ENCODE measurements at places on chromosomes 4 and X.

DNA sequence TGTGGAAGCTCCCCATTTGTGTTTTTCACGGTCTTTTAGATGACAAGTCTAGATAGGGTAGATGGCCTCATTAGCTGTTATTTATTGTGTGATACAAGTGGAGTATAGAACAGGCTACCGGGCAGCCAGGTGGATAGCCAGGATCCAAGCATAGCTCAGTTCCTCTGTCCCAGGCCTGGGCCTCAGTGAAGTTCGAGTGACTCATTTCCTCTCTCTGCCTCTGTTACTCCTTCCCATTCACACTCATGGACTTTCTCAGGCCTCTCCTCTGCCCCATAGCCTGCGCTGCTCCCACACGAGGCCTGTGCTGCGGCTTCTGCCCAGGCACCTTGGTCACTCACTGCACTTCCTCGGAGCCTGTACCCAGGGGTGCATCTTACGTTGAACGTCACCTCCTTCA lies 54.5 kb downstream of the TENM3 start:
- no peak for DNase-seq

GRCh38 chrX:12403474-12404082 lies 265.3 kb downstream of the FRMPD4 start:
- no peak for DNase-seq

DNA sequence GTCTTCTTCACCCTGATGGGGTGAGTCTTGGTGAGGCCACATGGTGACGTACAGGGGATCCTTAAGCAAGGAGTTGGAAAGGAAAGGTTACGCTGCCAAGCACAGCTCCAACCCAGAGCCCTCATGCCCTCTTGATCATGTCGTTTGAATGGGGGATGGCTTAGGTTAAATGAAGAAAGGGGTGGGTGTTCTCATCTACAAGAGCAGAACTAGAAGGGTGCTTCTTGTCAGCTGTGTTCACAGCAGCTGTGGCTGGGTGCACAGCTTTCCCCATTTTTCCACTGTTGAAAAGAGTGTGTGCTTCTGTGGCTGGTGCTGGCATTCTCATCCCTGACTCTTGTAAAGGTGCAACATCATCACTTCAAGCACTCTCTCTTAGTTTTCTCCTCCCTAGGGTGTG lies 15.5 kb upstream of the SCRG1 start:
- DNase-seq: no peak

GRCh38 chr4:185536411-185536709 lies 1.1 kb upstream of the PDLIM3 start:
- no peak for DNase-seq

- no peak for DNase-seq
Observed at GRCh38 chr4:180363815-180364214, 1879.4 kb upstream of the TENM3 start.

- DNase-seq: no peak
Observed at GRCh38 chr4:4754641-4755040, 104.8 kb upstream of the MSX1 start.

- no peak for DNase-seq
Observed at GRCh38 chr4:71369536-71369935, 30.7 kb downstream of the SLC4A4 start.

DNA sequence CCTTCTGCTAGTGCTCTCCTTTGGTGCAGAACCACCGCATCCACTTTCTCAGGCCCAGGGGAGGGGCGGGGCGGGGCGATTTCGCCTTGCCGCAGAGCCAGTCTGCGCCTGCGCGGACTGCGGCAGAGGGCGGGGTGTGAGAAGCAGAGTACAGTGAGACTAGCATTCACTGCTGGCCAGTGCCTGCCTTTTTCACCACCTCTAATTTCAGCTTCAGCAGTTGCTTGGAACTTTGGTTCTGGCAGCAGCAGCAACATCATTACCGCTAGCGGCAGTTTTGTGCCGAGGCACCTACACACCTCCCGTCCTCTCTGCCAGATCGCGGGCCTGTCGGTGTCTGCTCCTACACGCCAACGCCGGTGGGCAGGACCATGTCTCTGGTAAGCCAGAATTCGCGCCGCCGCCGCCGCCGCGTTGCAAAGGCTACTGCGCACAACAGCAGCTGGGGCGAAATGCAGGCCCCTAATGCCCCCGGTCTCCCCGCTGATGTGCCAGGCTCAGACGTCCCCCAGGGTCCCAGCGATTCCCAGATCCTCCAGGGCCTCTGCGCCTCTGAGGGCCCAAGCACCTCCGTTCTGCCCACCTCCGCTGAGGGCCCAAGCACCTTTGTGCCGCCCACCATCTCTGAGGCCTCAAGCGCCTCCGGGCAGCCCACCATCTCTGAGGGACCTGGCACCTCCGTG lies at the start of gene MAGEE1:
TSS of gene MAGEE1 (plus strand) at position 151 of the 683 bp plus-strand sequence. CDS start at position 372, 221 bp downstream.
- peak; percentile 58 for DNase-seq

DNA sequence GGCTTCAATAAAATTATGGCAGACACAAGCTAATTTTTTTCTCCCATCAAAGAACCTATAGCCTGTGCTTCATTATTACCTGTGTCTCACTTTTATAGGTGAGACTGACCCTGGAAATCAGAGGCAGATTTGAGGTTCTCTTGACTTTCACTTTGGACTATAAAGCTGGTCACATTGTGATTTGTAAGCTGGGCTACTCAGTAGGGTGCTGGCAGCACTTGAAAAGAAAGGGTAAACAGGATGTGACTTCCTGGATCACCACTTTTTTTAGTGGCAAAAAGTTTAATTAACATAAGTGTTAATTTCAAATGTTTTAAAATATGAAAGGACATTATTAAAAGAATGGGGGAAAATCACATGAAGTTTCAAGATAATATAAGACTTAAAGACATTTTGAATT lies 50.6 kb upstream of the GATB start:
- no peak for DNase-seq

- DNase-seq: no peak
Observed at GRCh38 chr4:72119946-72120345, 88.1 kb downstream of the NPFFR2 start.

Data from prostate gland (tissue), 2 donors.